HCT116 (cell line): ENCODE measurements at places on chromosomes 5 and 9.

GRCh38 chr5:17670353-17670752, 36.1 kb downstream of the TAF11L14 start:
- no peak for DNase-seq

DNA sequence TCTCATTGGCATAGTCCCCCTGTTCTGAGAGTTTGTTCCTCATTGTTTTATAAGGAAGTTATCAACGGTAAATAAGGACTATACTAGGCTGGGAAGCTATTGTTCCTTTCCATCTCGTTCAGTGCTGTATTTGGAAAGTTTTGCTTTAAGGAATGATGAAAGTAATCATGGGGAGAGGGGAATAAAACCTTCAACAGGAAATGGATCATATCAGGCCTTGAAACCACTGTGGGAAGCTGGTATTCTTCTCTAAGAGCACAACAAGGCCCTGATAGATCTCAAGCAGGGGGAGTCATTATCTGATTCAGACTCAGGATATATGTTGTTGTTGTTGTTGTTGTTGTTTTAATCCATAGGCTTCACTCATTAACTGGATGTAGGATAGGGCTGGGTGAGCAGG, 474.5 kb downstream of the ENC1 start:
- no peak for DNase-seq

DNA sequence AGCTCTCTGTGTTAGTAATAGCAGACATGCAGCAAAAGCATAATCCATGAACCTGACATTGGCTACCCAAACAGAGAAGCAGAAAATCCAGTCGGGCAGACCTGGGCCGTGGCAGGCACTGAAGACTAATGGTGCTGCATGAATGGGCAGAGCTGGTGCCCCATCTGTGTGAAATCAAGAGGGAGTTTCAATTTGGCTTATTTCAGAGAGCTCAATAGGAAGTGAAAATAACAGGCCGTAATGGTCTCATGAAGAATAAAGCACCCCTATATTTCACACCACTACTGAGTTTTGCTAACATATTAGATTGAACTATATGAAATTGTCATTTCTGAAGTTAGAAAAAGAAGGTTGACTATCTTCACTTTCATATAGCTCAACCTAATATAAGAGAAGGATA, 149.7 kb downstream of the ENC1 start:
- no peak for DNase-seq

DNA sequence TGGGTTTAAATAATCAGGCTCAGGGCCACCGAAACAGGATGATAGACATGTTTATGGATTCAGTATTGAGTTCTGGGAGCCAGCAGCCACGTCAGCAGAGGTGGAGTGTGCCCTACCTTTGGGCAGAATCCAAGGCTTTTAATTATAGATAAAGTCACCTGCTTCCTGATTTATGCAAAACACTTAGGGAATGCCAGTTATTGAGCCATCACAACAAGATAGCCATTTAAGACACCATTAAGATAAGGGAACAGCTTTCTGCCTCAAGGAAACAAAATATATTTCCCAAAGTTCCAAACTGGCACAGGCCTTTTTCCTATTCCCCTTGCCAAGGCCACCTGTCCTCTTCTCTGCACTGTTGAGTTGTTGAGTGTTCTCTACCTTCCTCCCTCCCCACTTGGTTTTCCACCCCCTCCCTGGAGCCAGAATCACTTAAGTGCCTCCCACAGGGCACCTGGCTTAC, 2.4 kb downstream of the CCL28 start:
- DNase-seq: no peak

DNA sequence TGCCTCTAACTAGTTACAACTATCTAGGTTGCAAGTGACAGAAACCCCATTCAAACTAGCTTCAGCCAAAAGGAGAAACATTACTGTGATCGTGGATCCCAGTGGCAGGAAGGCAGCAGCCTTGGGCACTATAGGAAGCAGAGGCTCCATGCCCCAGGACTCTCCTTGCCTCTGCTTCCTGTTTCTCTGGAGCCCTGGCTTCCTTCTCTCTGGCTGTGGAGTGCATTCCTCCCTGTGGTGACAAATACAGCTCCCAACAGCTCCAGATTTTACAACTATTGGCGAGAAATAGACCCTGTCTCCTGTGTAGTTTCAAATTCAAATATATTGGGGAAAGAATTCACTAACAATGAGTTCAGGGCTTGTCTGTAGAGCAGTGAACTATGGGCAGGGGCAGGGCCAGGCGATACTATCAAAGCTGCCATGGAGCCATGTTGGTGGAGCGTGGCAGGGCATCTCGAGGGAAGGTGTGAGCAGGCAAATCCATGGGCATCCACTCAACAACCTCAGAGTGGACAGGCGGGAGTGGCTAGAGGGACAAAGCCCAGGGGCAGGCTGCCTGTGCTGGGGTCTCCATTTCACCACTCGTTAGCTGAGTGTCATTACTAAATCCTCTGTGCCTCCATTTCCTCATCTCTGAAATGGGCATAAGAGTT, 189.5 kb downstream of the ERCC6L2 start:
- no peak for DNase-seq

DNA sequence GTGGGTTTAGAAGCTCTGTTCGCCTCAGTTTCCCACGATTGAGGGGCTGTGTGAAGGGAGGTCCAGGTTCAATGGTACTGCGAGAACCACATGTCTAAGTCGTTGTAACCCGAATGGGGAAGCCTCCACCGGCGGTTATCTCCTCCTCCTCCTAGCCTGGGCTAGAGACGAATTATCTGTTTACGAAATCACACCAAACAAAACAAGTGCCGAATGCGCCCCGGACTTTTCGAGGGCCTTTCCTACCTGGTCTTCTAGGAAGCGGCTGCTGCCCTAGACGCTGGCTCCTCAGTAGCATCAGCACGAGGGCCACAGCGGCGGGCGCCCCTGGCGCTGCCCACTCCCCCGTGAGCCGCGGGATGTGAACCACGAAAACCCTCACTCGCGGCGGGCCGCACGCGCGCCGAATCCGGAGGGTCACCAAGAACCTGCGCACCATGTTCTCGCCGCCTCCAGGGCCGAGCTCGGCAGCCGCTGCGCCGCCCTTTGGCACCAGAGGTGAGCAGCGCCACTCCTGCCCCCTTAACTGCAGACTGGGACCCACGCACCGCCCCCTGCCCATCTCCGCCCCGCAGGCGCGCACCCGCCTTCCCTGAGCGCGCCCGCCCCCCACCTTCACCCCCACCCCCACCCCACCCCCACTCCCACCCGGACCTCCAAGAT, at the start of gene CDKN2A:
Gene CDKN2A (minus strand): TSS at position 500 of the 663 bp plus-strand sequence.
- no peak for DNase-seq

DNA sequence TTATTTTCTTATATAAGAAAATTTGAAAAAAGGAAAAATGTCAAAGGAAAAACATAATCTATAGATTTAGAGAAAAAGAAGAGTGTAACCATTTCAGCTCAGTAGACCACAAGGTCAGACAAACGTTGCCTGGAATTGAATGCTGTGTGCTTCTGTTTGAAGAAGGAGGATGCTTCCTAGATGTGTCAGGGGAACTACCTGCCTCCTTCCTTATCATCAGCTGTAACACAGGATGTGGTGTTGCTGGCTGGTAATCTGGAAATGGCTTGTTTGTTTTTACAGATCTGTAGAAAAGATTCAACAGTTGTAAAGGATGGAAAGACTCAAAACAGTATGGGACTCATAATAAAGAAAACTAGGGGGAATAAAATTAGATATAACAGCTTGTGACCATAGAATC, 160.7 kb upstream of the MEF2C start:
- DNase-seq: no peak

DNA sequence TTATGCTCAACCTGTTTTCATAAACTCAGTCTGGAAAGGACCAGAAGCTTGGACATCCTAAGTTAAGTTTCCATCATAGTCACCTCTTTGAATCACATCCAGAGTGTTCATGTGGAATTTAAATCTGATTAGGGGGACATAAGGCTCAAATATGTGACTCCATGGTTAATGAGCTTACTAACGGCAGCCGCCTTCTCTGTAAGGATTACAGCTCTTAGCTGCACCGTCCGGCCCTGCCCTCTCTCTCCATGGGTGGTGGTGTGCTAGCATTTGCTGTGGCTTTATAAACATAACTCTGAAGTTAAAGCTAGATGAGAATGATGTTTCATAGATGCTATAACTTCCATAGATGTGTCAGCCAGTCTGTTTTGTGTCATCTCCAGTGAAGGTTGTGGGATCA, 156.5 kb downstream of the TRIO start:
- DNase-seq: no peak

DNA sequence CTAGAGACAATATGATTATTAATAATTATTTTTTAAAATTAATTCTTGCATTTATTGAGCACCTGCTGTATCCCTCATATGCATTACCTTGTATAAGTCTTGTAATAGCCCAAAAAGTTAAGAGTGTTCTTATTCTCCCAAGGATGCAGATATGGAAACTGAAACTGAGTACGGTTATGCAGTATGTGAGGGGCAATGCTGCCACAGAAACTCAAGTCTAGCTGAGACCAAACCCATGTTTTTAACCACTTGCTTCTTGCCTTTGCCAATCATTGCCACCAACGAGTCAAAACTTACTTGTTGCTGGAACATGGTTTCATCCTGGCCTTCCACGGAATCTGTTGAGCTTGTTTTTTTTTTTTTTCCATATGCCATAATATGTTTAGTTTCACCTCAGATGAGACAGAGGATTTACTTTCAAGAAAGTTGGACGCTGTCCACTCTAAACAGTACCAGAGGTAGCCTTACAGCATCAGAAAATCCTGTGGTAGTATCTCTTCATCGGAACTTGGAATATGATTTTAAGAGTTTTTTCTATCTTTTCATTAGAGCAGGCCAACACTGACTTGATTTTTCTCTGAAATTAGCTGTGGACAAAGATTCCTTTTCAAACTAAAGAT, 27.9 kb downstream of the DOCK8 start:
- DNase-seq: no peak

DNA sequence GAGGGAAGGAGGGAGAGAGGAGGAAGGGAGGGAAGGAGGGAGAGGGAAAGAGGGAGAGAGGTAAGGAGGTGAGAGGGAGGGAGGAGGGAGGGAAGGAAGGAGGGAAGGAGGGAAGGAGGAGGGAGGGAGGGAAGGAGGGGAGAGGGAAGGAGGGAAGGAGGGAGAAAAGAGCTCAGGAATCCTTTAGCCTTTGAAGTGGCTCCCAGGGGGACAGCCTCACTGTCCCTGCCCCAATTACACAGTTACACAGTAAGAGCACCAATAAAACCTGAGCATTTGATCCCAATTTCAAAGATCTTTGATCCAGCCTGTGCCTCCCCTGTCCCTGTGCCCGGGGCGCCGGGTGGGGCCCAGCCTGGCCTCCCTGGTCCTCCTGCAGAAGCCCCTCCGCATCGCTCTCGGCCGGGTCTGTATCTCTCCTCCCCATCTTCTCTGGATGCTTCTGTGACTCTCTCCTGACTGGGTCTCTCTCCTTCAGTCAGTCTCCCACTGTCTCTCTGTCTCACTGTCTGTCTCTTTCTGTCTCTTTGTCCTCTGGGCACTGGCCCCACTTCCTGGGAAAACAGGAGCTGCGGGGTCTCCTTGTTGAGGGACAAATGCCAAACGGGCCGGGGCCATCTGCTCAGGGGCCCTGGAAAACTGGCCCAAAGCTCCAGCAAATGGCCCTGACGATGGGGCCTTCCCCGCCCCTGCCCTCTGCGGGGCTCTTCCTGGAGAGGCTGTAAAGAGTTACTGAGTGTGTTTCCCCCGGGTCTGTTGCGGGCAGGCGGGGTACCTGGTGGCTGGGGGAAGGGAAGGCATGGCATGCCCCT, 54.2 kb upstream of the EGFL7 start:
- no peak for DNase-seq

DNA sequence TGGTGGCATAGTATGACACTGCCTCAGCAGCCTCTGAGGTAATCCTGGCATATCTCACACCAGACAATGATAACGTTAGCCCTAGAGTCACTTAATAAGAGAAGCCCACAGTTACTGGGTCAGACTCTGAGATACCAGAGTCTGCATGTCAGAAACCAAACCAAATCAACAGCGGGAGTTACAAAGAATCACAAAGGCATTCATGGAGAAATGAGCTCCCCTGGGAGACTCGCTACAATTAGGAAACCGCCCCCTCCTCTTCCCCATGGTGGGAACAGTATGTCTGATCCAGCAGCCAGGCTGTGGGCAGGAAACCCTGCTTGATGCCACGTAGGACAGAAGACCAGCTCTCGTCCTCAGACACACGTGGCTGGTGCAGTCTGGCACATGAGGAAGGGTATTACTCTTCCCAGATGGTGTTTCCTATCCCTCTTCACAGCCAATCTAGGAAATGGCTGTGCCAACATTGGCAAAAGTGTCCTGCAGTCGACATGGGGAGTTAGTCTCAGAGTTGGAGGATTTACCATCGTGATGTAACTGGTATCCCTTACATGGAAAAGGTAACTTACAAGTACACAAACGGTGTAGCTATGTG, 485.4 kb downstream of the ZNF608 start:
- DNase-seq: no peak
